Hair follicular keratinocyte (primary cell): ENCODE measurements at places on chromosomes 7 and 10. TPM values are rescaled to one million over a fixed set of nuclear protein-coding genes. Genes with fewer than 3 reads are reported as not detected.

OR2A7 gene
- 1.1 and 4.1 TPM in 2 replicates for total RNA-seq

AKR1C2 gene
- total RNA-seq = 7.4 and 10.0 TPM in 2 replicates

ZNF467 gene
- total RNA-seq = 0.68 and 0.94 TPM in 2 replicates

BCCIP gene
- 48.7 and 95.6 TPM in 2 replicates for total RNA-seq

SPDYE2B gene
- total RNA-seq = not detected in 2 replicates

NEUROD6 gene
- total RNA-seq = not detected in 2 replicates

INSYN2A gene
- total RNA-seq = 0.23 TPM in 1 of 2 replicates, not detected in the other

RET gene
- 0.11 and 2.5 TPM in 2 replicates for total RNA-seq

IRF5 gene
- total RNA-seq = 3.3 and 9.1 TPM in 2 replicates

MSS51 gene
- 0.31 and 0.57 TPM in 2 replicates for total RNA-seq

POLL gene
- total RNA-seq = 19.9 and 25.9 TPM in 2 replicates

MYOF gene
- total RNA-seq = 116 and 123 TPM in 2 replicates

ARHGEF35 gene
- 7.5 and 11.0 TPM in 2 replicates for total RNA-seq

OPTN gene
- total RNA-seq = 50.8 and 77.4 TPM in 2 replicates

ZNF804B gene
- total RNA-seq = not detected in 2 replicates

LLCFC1 gene
- not detected in 2 replicates for total RNA-seq

NPSR1 gene
- not detected in 2 replicates for total RNA-seq

IFIT1B gene
- total RNA-seq = not detected in 2 replicates

MUC3A gene
- not detected in 2 replicates for total RNA-seq

SPDYE1 gene
- total RNA-seq = not detected in 2 replicates

MEOX2 gene
- total RNA-seq = not detected in 2 replicates

GPR146 gene
- total RNA-seq = not detected in 2 replicates

MBLAC1 gene
- 1.2 and 1.8 TPM in 2 replicates for total RNA-seq

GRID2IP gene
- total RNA-seq = 0.16 TPM in 1 of 2 replicates, not detected in the other

COL13A1 gene
- total RNA-seq = 3.5 and 3.7 TPM in 2 replicates

HYAL4 gene
- 0.04 TPM in 1 of 2 replicates, not detected in the other for total RNA-seq

NME8 gene
- total RNA-seq = not detected in 2 replicates

LDB1 gene
- total RNA-seq = 21.5 and 31.7 TPM in 2 replicates

ODAD2 gene
- total RNA-seq = 0.23 TPM in 1 of 2 replicates, not detected in the other

ACTL6B gene
- total RNA-seq = not detected in 2 replicates

ABHD11 gene
- total RNA-seq = 17.0 and 29.6 TPM in 2 replicates

TMEM178B gene
- under 0.01 TPM in 1 of 2 replicates, not detected in the other for total RNA-seq

SKIDA1 gene
- 0.04 TPM in 1 of 2 replicates, not detected in the other for total RNA-seq

OPN4 gene
- not detected in 2 replicates for total RNA-seq

ATG9B gene
- 0.04 and 0.08 TPM in 2 replicates for total RNA-seq

PGAM2 gene
- not detected in 2 replicates for total RNA-seq

MTURN gene
- total RNA-seq = 14.1 and 26.9 TPM in 2 replicates

FBXL13 gene
- total RNA-seq = 0.08 and 0.11 TPM in 2 replicates

PPP1R17 gene
- not detected in 2 replicates for total RNA-seq

FBXO24 gene
- total RNA-seq = 0.65 and 0.70 TPM in 2 replicates

DLX5 gene
- total RNA-seq = not detected in 2 replicates

ZWINT gene
- total RNA-seq = 16.9 and 54.8 TPM in 2 replicates

TEX47 gene
- not detected in 2 replicates for total RNA-seq

EPO gene
- not detected in 2 replicates for total RNA-seq

SEC61G gene
- 442 and 619 TPM in 2 replicates for total RNA-seq

OR2A42 gene
- total RNA-seq = not detected in 2 replicates

PRTFDC1 gene
- 4.1 and 5.4 TPM in 2 replicates for total RNA-seq

IL15RA gene
- 7.6 and 9.8 TPM in 2 replicates for total RNA-seq

COL17A1 gene
- total RNA-seq = 971 and 1,665 TPM in 2 replicates

ATOH7 gene
- 0.15 TPM in 1 of 2 replicates, not detected in the other for total RNA-seq
